Central memory CD8-positive, alpha-beta T cell (primary cell): ENCODE measurements at places on chromosomes 6 and 20.

- peak; percentile 51 for DNase-seq
Measured at GRCh38 chr6:144353871-144354314, 68.8 kb downstream of the UTRN start.

DNA sequence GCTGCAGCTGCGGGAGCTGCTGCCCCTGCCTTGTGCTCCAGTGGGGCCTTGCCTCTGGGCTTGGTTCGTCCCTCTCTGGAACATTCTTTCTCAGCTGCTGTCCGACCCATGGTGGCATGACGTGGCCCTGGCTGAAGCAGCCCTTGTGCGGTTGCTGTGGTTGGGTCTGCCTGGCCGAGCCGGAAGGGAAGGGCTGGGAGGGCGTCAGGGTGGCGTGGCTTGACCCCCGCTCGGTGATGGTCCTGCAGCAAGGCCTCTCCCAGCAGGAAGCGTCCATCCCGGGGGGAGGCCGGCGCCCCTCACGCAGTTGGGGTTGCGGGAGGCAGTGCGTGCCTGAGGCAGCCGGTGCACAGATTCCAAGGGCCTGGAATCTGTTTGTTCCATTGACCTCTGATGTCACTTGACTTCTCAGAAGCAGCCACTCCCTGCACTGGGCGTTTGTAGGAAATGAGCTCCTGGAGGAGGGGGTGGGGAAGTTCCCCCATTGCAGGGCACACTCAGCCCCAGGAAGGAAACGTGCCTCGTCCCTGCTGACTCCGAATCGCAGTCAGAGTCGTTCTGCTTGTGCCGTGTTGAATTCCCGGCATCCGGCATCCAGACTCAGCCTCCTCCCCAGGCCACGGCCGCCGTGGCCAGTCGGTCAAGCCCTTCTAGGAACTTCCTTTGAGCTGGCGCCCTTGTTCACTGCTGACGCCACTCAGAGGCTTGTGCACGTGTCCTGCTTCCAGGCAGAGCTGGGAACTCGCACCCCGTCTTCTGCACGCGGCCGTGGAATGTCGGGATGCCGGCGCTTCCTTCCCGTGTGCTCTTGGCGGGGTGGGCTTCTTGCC, 9.7 kb upstream of the TNFRSF6B start:
- no peak for DNase-seq

GRCh38 chr6:53869964-53870363, 75.2 kb downstream of the LRRC1 start:
- DNase-seq = no peak

GRCh38 chr20:38321959-38322598, 18.1 kb downstream of the BPI start:
- DNase-seq = no peak

GRCh38 chr6:4664117-4664626, 112.0 kb upstream of the CDYL start:
- DNase-seq = no peak

- no peak for DNase-seq
Measured at GRCh38 chr20:50799890-50800550, 5.2 kb downstream of the BCAS4 start.

DNA sequence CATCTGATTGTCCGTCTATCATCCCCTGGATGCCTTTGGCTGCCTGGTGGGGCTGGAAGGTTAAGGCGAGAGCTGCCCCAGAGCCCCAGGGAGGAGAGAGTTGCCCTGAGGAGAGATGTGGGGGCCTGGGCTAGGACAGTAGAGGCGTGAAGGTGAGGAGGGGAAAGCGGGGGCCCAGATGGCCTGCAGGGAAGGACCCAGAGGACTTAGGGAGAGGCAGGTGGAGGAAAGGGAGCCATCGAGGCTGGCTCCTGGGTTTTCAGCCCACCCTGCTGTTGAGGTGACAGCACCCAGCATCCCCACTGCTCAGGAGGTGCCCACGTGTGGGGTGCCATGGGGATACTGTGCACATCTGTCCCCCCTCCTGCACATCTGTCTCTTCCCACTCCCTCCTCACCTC, 273.7 kb downstream of the TAF4 start:
- no peak for DNase-seq

DNA sequence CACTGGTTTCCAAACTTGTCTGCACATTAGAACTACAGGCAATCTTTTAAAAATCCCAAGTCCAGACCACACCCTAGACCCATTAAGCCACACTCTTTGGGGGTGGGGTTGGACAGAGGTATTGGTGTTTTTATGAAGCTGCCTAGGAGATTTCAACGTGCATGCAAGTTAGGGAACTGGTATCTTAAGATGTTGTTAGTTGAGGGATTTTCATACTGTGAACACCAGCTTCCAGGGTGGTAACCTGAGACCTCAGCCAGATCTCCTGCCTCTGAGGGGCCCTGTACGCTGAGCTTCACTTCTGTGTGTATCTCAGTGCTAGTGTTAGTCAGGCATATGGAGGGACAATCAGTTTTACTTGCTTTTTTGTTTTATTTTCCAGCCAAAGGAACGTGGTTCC, 138.0 kb downstream of the UTRN start:
- DNase-seq = no peak

DNA sequence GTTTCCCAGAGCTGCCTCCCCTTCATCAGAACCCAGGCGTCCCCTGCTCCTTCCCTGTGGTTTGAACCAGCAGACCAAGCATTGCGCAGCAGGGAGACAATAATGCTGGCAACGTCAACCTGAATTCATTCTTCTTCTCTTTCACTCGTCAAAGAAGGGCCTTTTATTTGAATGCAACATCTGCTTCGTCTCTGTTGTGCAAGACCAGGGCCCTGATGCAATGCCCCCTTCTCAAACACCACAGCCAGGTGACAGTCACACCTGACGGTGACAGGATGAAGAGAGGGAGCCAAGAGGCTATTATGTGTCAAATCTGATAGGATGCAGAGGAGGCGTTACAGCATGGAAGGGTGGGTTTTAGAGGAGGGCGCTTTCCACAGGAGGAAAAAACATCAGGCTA, 8.0 kb downstream of the INSM1 start:
- DNase-seq = no peak

GRCh38 chr6:167337675-167338449, 13.0 kb downstream of the TTLL2 start:
- DNase-seq = no peak

- DNase-seq = no peak
Measured at GRCh38 chr6:35392773-35393672, 50.7 kb downstream of the PPARD start.

DNA sequence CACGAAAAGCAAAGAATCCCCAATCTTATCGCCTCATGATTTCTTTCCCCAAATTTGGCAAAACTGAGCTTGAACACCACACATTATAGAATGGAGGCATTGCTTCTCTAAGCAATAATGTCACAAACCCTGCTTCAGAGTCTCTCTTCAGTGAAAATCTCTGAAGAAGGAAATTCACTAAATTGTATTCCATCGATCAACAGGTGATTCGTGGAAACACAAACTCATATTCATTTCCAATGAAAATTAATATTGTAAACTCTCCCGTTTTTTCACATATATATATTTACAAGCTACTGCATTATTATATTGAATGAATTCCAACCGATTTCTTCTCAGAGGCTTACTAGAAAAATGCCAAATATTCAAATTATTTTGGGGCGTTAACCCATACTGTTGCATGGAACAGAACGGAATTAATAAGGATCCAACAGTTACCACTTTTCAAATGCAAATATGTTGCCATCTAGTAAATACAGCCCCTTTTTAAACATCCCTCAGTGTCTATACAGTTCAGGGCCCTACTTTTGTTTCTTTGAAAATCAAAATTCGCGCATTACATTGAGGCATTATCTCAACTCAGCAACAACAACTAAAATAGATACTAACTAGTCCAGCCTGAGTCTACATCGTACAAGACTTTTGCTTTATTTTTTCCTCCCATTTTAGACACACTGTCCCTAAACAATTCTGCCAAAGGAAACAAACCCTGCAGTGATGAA, 1.3 kb downstream of the KIF13A start:
- no peak for DNase-seq

- no peak for DNase-seq
Measured at GRCh38 chr6:115131709-115132490, 789.1 kb upstream of the HS3ST5 start.

DNA sequence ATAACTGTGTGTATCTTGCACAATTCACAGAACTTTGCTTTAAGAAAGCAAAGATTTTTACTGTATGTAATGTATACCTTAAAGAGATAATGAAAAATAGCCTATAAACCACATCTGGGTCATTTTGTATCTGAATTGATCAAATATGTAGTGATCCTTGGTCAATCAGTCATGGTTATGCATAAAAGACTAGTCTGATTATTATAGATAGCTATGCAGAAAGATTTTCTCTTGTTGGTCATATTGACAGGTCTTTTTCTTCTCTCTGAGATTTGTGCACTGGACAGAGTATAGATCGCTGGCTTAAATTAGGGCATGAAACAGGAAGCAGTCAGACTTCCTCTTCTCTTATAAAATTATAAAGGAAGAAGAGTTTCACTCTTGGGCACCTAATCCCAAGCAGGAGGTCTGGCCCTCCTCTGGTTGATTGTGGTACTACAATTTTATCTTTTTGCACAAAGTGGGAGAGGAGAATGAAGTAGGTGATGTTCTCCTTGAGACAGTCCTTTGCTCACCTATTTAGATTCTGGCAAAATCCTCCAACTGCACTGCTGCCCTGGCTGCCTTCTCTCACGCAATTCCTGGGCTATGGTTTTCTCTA, 380.9 kb upstream of the RGS17 start:
- no peak for DNase-seq

DNA sequence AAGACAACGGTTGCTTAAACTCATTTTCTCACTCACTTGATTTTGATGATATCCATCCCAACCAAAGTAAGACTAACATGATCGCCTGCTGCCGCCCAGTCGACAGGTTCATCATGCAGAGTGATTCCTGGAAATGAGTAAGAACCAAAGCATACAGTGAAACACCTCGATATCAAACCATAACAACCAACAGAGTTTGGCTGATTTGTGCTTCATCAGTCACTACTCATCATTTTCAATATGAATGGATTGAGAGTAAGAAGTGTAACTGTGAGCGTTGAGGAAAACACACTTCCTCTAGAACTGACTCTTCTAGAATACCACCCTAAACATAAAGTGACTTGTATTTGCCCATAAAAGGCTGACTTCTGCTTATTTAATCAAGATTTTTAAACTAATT, 29.2 kb upstream of the ALDH8A1 start:
- DNase-seq = no peak

DNA sequence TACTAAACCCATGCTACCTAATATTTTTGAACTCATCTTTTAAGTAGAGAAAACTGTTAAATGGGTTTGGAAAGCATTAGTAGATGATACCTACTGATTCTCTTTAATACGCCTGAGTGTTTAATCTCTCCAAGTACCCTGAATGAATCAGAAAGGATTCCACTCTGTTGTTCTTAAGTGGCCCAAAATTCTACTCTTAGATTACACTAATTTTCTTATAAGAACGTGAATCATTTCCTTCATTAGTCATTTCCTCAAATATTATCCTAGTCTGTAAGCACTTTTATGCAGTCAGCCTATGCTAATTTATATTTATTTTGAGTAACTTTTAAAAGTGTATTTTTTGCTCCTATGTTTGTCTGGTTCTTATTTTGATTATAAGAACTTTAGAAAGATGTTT, 380.0 kb downstream of the BTBD9 start:
- DNase-seq = no peak

GRCh38 chr6:169398342-169399105, 144.9 kb upstream of the THBS2 start:
- no peak for DNase-seq

- DNase-seq = no peak
Measured at GRCh38 chr20:48749437-48749836, 78.4 kb downstream of the PREX1 start.

DNA sequence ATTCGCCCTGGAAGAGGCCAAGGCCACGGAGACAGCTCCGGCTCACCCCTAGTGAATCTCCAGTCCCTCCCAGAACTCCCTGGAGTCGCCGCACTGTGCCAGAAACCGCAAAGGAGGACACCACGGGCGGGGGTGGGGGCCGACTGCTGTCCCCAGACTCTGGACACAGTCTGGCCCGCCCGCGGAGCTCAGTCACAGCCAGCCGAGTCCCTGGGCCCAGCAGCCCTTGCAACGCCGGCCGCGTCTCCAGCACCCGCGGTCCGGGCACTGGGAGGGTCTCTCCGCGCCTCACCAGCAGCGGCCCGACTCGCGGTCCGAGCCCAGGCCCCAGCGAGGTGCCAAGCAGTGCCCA, 518 bp downstream of the PEX6 start:
- no peak for DNase-seq

DNA sequence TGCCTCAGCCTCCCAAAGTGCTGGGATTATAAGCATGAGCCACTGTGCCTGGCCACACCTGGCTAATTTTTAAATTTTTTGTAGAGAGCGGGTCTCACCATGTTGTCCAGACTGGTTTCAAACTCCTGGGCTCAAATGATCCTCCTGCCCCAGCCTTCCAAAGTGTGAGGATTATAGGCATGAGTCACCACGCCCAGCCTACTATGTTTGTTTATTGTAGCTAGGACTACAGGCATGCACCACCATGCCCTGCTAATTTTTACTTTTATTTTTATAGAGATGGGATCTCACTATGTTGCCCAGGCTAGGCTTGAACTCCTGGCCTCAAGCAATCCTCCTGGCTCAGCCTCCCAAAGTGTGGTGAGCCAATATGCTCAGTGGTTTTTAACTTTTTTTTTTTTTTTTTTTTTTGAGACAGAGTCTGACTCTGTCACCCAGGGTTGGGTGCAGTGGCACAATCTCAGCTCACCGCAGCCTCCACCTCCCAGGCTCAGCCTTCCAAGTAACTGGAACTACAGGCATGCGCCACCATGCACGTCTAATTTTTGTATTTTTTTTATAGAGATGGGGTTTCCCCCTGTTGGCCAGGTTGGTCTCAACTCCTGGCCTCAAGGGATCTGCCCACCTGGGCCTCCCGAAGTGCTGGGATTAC, 12.0 kb upstream of the DDX43 start:
- no peak for DNase-seq

- DNase-seq = no peak
Measured at GRCh38 chr20:61786230-61786629, 279.5 kb downstream of the TAF4 start.

DNA sequence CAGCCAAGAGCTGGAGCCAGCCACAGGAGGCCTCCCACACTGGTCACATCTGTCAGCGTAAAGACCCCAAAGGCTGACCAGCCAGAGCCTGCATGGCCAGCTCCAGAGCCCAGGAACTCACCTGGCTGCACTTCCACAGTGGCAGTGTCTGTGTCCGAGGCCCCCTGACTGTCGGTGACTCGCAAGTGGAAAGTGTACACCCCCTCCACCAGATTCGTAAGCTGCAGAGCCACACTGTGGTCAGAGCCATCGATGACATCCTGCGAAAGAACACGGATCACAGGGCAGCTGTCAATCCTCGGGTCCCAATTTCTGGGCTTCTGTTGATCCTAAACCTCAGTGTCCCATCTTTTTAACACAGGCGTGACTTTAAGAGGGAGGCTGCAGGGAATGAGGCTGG, 69.3 kb downstream of the ALDH5A1 start:
- no peak for DNase-seq

GRCh38 chr6:71239694-71240093, 48.9 kb upstream of the OGFRL1 start:
- no peak for DNase-seq

- no peak for DNase-seq
Measured at GRCh38 chr6:106560996-106561685, 68.2 kb downstream of the RTN4IP1 start.

- DNase-seq = no peak
Measured at GRCh38 chr6:67790569-67790968, 844.5 kb upstream of the ADGRB3 start.
